ENCODE measurements at places on chromosomes 7 and 10. TPM values are rescaled to one million over a fixed set of nuclear protein-coding genes. Genes with fewer than 3 reads are reported as not detected.

Gene CLCN1
- not detected for total RNA-seq

Gene GNAT3
- total RNA-seq, result not detected

Gene PVRIG
- not detected for total RNA-seq

Gene RBP4
- total RNA-seq, result 0.49 TPM

Gene COPG2
- total RNA-seq, result 17.4 TPM

Gene CPN1
- total RNA-seq, result not detected

Gene HMX2
- total RNA-seq, result not detected

Gene SFTPA1
- not detected for total RNA-seq

Gene TLX1
- total RNA-seq, result not detected

Gene TFPI2
- 15.0 TPM for total RNA-seq

Measured in mesangial cell (primary cell).